ENCODE measurements at places on chromosomes 13 and 19.

DNA sequence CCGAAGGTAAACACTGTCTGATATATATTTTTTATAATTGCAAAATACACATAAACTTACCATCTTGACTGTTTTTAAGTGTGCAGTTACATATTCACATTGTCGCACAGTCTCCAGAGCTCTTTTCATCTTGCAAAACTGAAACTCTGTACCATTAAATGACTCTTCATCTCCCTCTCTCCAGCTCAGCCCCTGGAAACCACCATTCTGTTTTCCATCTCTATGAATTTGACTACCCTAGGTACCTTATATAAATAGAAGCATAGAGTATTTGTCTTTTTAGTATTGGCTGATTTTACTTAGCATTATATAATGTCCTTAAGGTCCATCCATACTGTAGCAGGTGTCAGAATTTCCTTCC lies 45.8 kb downstream of the LRCH1 start:
- DNase-seq, result no peak

DNA sequence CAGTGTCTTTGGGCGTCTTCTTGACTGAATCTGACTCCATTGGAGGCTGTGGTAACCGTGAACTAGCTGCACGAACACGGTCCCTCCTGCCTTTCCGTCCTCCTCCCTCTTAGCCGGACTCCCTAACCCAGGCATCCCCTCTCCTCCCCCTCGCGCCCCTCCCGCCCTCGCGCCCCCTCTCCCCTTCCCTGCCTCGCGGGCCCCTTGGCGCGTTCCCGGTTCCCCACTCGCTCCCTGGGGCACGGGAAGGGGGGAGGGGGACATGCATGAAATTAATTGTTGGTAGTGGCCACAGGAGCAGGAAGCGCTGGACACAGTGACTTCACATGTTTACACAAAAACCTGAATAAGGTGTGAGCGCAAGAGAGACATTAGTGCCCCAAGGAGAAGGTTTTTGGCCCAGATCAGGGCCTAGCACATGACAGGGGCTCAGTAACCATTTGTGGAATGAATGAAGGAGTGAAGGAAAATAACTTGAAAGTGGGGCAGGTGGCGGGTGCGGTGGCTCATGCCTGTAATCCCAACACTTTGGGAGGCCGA lies 279 bp downstream of the DMRTC2 start:
- DNase-seq, result no peak

- no peak for DNase-seq
Measured at GRCh38 chr13:51697855-51698254, 106.1 kb downstream of the DHRS12 start.

GRCh38 chr19:12695096-12695495 lies 1.3 kb downstream of the FBXW9 start:
- DNase-seq, result no peak

- peak; percentile 35 for DNase-seq
Measured at GRCh38 chr19:6062274-6062673, 48.0 kb downstream of the RFX2 start.

- DNase-seq, result no peak
Measured at GRCh38 chr19:40982594-40983101, 8.4 kb upstream of the CYP2B6 start.

DNA sequence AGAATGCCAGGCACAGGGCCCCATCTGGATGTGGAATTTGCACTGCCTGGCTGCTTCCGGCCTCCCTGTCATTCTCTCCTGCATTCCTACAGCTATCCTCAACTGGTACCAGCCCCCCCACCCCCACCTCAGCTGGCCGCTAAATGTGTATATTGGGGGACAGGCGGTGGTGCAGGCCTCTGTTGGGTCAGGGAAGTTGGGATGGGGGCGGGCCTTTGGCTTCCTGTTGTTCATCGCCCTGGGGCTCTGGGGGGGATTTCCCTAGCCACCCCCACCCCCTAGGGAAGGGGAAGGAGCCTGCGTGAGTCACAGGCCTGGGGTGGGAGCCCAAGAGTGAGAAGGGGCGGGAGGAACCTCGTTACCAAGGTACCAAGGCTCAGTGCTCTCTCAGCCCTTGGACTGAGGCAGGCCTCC lies 10.6 kb downstream of the POU2F2 start:
- peak; percentile 73 for DNase-seq

DNA sequence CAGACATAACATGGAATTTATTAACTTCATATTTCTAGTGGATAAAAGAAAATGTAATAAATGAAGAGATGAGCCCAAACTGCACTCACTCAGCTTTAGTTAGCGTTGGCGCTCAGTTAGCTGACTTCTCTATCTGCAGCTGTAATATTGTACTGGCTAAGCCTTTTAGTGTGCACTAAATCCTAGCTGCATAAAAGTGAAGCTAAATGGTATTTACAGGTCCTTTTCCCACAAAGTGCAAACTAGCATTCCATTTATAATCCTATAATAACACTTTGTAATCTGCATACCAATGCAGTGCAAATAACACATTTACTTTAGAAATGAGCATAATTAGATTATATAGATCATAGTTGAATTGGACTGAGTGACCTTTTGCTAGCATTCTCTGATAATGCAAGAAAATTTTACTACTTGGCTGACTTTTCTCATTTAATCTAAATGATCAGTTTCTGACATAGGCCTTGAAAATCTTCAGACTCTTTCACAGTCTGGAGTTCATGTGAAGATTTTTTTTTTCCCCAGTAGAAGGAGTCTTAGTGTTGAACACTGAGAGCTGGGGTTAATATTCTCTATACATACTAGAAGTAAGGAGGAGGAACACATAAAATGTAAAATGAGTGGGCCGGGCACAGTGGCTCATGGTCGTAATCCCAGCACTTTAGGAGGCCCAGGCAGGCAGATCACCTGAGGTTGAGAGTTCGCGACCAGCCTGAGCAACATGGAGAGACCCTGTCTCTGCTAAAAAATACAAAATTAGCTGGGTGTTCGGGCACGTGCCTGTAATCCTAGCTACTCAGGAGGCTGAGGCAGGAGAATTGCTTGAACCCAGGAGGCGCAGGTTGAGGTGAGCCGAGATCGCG lies 1426.4 kb downstream of the PCDH9 start:
- no peak for DNase-seq

DNA sequence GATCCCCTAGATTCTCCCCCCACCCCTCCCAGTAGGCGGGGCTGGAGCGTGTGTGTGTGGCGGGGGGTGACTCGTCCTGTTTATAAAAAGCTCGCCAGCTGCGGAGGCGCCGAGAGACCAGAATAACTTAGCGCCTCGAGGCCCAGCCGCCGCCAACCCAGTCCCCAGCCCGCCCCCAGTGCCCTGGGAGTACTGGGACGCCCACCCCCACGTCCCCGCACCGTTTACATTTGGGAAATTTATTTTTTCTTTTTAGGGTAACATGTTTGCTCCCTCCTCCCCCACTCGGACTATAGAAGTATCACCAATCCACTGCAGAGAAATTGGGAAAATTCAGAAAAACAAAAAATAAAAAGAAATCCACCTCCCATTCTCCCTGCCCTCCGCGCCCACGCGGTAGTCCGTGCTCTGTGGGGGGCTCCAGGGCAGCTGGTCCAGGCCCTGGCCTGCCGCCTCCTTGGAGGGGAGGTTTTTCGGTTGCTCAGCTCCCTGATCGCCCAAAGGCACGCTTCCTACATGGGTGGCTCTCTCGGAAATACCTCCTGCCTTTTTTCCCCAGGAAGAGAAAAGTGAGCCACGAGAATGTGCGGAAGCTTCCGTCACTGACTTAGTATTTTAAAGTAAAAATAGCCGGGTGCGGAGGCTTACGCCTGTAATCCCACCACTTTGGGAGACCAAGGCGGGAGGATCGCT lies 1.5 kb upstream of the RAB3A start:
- peak; percentile 38 for DNase-seq

GRCh38 chr13:50129706-50130122 lies 114.5 kb downstream of the KCNRG start:
- DNase-seq, result no peak

DNA sequence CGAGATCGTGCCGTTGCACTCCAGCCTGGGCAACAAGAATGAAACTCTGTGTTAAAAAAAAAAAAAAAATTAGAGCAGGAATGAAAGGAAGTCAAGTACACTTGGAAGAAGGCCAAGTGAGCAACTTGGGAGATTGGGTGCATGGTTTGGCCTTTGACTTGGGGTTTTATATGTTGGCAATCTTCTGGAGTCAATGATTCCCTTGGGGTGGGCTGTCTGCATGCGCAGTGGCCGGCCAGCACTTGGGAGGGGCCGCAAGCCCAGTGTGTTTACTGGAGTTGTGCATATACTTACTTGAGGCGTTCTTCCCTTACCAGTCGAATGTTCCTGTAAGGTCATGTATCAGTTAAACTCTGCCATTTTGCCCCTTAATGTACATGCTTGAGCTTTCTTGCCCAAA lies 103.9 kb downstream of the FAM216B start:
- no peak for DNase-seq

DNA sequence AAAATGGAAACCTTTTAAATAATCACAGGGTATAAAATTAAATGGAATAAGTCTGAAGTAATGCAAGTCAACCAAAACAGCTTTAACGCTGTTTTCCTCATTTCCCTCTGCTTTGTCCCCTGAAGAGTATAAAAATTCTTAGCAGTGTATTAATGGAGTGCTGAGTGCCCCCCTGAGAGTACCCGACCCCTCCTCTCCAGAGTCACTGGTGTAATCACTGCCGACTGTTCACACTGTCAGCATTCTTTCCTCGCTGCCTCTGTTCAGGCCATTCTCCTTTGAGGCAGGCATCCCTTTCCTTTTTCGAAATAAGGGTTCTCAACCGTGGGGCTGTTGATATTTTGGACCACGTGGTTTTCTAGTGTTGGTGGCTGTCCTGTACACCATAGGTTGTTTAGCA lies 146.9 kb upstream of the SLC10A2 start:
- no peak for DNase-seq

DNA sequence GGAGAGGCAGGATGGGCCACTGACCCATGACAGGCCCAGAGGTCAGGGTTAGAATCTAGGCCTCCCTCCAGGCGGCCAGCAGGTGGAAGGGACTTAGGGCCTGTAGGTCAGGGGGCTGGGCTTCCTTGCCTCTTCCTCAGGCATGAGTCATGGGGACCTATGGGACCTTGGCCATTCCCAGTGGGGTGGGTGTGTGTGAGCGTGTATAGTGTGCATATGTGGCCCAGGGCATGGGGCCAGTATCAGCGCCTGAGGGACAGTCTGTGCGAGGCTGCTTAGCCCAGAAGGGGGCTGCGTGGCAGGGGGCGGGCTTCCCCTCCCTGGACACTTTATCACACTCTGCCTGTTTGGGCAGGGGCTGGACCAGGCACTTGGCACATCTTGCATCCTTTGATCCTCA lies 13.3 kb downstream of the KCTD15 start:
- DNase-seq, result no peak

DNA sequence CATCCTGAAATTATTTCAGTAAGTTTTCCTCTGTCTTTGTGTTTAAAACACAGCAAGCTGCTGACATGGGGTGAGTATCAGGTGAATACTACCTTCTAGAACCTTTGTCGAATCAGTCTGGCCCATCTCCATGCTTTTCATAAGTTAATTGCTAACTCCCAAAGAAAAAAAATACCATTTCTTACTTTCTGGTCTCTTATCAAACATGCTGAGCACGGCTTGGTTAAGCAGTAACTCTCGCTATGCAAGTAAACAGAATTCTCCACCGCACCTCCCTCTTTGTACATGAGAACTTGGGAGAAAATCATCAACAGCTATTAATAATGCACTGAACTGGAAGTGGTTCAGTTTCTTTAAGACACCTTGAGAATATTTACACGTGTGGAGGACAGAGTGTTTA lies 88.6 kb downstream of the FGF9 start:
- no peak for DNase-seq

DNA sequence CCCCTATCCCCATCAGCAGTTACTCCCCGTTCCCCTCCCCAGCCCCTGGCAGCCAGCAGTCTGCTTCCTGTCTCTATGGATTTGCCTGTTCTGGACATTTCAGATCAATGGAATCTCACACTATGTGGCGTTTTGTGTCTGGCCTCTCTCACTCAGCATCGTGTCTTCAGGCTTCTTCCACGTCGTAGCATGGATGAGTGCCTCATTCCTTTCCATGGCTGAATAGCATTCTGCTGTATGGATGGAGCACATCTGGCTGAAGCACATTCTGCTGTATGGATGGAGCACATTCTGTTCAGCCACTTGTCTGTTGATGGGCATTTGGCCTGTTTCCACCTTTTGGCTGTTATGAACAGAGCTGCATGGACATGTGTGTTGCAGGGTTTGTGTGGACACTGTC lies 29.5 kb downstream of the CRTC1 start:
- no peak for DNase-seq

DNA sequence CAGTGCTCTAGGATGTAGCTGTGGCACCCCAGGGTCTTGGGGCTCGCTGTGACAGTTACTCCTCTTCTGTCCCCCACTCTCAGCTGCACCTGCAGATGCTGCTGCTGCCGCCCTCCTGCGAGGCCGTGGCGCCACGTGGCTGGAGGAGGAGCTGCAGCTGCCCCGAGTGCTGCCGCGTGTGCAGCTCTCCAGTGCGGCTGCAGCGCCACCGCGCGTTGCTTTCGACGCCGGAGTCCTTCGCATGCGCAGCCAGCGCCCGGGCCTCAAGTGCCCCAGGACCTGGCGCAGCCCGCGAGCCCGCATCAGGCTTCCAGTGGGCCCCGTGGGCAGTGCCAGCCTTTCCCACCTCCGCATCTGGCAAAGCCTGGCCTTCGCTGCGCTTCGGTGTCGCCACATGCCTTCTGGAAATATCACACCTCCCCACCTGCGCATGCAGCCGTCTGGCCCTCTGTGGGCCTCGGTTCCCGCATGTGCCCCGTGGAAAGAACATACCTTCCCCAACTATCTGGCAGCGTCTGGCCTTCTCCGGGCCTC lies 692 bp upstream of the ZNF580 start:
- no peak for DNase-seq

DNA sequence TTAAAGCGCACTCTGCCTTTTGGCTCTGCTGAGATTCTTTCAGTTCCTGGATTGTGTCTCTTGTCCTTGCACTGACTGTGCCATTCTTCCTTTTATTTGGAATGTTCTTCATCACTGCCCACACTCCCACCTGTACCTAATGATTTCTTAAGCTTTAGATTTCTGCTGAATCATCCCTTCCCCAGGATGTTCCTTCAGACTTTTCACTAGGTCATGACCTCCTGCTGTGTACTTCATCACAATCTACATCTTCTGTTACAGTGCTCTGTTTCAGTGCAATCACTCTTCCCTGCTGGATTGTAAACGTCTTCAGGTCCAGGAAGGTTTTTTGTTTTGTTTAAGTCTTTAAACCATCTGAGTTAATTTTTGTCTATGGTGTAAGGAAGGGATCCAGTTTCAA lies 281.0 kb downstream of the ATP8A2 start:
- DNase-seq, result no peak

- no peak for DNase-seq
Measured at GRCh38 chr13:67296511-67296910, 66.4 kb upstream of the PCDH9 start.

DNA sequence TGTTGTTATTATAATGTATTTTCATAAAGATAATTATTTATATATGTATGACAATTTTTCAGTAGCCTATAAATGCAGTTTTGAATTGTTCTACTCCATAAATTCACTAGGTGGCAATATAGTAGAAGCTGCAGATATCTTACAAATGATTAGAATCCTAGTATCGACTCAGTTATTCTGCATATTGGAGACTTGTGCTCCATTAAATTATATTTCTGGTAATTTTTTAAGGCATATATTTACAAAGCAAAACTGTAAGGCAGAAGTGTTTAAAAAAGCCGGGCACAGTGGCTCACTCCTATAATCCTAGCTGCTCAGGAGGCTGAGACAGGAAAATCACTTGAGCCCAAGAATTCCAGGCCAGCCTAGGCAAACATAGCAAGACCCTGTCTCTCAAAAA lies 58.7 kb downstream of the DPY19L3 start:
- no peak for DNase-seq

All from bone marrow (tissue), 2 donors.